Ureter (tissue), 1 donor: ENCODE measurements at places on chromosomes 1 and 21.
A peak's percentile ranks its signal among the peaks of the same experiment; 100 is the strongest.

- DNase-seq, result peak; percentile 45
These were observed 723 bp downstream of the CDC42BPA start for GRCh38 chr1:227317523-227318015.

DNA sequence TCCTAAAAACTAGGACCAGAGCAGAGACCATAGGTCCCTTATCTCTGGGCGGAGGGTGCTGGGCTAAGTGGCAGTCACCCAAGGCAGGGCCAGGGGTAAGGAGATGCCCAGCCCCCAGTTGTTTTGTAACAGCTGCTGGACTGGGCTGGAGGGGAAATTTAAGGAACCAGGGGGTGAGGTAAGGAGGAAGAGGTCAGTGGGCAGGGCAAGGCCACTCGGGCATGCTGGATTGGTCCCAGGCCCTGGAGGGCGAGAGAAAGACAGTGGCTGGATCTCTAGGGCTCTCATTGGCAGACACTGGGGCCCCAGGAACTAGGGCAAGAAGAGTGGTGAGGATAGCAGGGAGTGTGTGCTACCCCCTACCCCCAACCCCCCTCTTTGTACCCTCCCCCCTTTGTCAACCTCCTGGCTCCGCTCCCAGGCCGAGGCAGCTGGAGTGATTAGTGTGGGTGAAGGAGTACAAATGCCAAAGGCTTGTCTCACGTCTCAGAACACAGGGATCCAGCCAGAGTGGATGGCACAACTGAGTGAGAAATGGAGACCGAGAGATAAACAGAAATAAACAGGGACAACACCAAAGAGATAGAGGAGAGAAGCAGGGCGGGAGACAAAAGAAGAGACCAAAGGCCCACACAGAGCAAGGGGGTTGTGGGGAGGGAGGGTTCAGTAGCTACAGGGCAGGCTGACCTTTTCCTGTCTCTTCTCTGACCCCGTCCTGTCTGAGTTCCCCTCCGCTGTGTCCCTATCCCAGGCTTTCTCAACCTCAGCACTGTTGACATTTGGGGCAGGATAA is 20.5 kb upstream of the THRAP3 start:
- no peak for DNase-seq

- DNase-seq, result no peak
These were observed 21.4 kb downstream of the PLEKHA6 start for GRCh38 chr1:204338360-204338759.

DNA sequence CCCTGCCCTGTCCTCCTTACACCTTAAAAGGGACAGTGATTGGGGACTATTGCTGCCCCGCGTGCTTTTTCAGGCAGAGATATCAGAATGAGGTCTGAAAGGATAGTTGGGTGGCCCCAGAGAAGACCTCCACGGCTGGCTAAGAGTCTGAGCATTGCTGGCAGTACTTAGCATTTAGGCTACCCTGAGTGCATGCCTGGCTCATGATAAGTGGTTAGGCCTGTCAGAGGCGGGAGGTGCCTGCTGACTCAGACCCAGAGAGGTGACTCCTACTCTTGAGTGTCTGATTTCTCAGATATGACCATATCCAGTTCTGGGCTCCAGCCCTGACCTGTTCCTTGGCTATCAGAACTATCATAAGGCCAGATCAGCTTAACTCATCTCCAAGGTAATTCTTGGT is 213.7 kb downstream of the PBX1 start:
- peak; percentile 78 for DNase-seq

GRCh38 chr1:97947695-97948094 is 26.9 kb upstream of the DPYD start:
- no peak for DNase-seq

DNA sequence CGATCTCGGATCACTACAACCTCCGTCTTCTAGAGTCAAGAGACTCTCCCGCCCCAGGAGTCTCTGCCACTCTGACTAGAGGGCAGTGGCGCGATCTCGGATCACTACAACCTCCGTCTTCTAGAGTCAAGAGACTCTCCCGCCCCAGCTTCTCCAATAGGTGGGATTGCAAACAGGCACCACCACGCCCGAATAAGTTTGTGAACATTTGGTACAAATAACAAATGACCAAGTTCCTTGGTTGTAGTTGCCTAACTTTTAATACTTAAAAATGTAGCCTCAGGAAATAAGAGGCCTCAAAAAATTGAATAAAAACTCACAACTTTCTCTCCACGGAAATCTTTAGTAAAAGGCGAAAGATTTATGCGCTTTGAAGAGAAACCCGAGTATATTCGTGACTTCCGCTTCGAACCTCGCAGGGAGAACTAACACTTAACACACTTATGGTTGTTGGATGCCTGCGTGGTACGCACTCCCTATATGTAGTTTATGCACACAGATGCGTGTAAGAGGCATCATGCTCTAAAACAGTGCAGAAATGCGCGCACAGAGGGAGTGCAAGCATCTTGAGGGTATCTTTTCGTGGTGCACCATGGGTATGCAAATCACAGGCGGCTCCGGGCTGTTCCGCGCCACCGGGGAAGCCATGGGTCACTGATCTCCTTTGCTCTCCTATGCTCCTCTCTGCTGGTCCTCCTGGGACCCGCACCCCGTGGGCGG is 11.4 kb downstream of the BTBD19 start:
- peak; percentile 86 for DNase-seq

- DNase-seq, result no peak
These were observed 58.1 kb upstream of the GCLM start for GRCh38 chr1:93967306-93967705.

DNA sequence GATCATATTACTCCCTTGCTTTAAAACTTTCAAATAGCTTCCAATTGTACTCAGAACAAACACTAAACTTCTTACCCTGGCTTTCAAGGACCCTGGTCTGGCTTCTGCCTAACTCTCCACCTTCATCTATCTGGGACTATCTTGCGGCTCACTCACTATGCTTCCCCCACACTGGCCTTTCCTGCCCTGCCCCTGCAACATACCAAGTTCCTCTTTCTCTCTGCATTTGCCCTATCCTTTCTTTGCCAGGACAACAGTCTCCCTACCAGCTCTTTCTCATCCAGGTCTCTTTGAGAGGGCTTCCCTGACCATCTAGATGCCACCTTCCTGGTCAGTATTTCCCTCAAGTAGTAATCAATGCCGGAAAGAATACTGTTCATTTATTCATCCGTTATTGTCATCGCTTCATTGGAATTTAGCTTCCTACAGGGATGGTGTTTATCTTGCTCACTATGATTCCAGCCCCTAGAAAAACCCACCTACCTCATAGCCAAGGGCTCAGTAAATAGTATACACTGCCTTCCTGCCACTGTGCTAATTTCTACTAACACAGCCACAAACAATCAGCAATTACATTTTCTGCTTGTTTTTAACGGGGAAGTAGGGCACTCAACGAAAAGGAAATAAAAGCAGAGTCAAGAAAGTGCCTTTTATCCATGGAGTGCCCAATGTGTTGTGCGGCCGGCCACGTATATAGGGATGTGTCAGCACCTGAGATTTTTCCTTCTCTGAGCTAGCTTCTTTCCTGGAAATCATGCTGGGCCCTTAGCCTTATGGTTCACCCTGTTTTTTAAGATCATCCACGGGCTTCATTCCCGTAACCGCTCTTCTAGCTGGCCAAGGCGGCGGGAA is 521 bp upstream of the CDC7 start:
- no peak for DNase-seq

DNA sequence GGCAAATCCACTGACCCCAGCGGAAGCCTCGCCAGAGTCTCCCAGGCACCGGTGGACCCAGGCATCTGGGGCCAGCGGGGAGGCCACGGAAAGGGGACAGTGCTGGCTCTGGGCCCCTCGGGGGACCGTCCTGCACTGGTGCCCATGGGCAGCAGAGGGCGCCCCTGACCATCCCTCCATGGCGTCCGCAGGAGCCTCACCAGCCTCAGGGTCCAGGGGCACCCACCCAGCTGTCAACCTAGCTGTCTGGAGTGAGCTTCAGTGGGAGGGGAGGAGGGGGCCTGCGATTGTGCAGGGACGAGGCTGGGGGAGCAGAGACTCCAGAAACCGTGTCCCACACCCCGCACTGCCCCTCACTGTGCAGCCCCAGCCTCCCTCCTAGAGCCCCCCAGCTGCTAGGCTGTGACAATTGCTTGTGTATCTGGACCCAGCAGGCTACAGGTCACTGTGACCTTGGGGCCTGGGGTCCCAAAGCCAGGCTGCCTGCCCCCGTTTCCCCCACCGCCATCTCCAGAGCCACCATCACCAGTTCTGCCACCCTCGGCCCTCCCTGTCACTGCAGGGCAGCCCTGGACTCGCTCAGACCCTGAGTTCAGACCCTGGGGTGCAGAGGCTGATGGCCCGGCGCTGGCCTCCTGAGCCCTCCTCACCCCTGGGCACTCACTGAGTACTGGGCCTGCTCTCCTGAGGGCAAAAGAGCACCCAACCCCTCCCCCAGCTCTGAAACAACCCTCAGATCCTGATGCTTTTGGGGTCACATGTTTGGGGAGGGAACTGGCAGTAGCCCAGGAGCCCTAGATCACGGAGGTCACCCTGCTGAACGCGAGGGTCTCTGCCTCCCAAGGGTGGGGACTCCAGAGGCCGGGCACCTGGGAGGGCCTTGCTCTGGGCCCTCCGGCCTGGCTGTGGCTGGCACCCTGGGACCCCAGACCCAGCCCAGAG is 10.6 kb upstream of the COL6A1 start:
- DNase-seq, result peak; percentile 70

DNA sequence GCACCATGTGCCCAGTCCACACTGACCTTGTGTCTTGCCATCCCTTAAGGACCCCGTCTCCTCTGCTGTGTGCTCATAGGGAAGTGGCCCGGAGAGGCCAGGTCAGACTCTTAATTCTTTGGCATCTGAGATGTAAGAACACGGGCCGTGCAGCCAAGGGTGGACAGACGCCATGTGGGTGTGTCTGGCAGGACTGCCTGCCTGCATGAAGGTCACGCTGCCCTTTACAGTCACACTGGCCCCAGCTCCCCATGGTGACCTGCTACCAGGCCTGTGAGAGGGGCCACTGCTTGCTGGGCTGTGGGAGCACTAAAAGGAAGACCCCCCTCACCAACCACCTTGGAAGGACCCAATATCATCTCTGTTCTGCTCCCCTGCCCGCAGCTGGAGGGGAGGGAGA is 17.7 kb downstream of the DHRS3 start:
- no peak for DNase-seq

DNA sequence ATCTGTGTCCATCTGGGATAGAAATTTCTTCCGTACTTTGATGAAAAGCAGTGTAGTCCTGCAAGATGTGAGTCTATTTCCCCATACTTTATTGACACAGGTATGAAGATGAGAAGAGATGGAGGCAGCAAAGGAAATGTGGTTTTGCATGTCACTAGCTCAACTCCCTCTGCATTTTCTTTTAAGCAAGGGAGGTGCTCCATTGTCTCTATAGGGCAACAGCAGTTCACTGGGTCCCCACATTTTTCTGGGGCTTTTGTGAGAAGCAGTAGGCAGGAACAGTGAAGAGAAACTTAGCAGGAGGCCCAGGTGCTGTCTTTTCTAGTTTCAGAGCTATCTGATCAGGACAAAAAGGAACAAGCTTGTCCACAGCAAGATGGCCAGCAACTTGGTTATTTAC is 37.1 kb downstream of the C21orf91 start:
- no peak for DNase-seq

DNA sequence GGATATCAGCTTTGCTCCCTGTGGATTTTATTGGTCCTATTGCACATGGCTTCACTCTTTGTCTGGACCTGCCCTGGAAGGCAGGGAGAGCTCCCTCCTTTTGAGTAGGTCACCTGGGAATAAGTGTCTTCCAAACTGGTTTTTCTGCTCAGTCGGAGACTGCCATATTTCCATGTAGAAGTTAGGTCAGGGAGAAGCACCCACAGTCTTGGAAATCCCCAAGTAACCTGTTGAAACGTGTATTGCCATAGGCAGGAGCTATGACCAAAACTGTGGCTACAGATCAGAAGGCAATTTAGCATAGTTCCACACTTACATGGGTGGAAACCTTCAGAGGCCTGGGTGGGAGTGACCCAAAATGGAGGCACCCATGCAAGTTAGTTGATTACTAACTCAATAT is 3.5 kb upstream of the GNG12 start:
- DNase-seq, result no peak

DNA sequence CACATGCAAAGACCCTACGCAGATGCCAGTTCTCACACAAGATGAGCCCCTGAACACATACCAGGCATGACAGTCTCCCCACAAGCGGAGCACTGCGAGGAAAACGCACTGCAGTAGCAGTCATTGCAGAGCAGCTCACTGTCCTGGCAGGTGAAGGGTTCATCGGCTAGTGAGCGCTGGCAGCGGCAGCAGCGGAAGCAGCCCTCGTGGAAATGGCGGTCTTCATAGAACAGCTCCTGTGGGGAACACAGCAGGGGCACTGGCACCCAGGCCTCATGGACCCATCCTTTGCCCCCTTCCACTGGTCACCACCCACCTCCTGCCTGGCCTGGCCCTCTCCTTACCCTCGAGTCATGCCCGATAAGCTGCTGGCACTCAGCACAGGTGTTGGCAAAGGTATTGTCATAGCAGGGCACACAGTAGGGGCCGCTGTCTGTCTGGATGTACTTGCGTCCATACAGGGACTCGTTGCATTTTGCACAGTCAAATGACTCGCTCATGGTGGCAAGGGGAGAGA is 6.3 kb downstream of the FHL3 start:
- no peak for DNase-seq

DNA sequence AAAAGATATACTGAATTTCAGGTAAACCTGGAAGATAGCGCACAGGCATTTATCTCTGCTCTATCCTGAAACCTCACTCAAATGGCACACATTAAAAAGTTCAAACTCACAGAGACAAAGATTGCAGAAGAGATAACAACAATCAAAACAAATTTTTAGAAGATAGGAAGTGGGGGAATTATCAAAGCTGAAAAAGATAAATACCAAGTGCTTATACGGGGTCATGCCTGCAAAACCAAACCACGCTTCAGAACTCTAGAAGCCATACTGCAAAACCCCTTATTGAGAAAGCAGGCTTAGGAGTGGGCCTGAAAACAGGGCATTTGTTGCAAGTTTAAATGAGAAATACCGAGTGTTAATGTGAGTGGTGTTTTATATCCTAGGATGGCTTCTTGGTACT is 76.8 kb downstream of the BARHL2 start:
- no peak for DNase-seq

- DNase-seq, result no peak
These were observed 23.9 kb downstream of the CITED4 start for GRCh38 chr1:40838045-40838979.

DNA sequence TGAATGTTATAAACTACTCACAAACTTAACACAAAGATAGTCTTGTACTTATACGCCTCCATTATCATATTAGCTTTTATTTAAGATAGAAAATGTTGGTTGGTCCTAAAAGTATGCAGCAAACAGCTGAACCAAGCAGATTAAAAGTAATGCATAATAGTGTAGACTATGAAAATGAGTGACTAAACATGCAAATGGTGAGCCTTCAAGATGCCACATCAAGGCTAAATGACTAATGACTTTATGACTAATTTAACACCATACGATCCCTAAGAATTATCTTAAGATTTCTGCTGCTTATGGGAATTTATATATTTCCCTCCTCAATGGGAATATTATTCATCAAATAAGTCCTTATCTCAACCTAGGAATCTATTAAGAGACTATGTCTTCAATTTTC is 4.6 kb downstream of the GPATCH2 start:
- no peak for DNase-seq

GRCh38 chr1:11984576-11984975 is 4.3 kb downstream of the MFN2 start:
- no peak for DNase-seq

- DNase-seq, result peak; percentile 76
These were observed 11.9 kb upstream of the CLDN8 start for GRCh38 chr21:30227633-30228404.
